Urinary bladder (tissue), 4 donors: ENCODE measurements at places on chromosomes 3 and 15. TPM values are rescaled to one million over a fixed set of nuclear protein-coding genes. Genes with fewer than 3 reads are reported as not detected.

PSTPIP1 gene
- total RNA-seq, result 1.2 TPM

LSG1 gene
- total RNA-seq, result 44.1 TPM

NR1D2 gene
- 64.0 TPM for total RNA-seq

CACNA2D2 gene
- total RNA-seq, result 1.4 TPM

B3GALNT1 gene
- 37.5 TPM for total RNA-seq

SEMA3F gene
- 10.8 TPM for total RNA-seq

DNA sequence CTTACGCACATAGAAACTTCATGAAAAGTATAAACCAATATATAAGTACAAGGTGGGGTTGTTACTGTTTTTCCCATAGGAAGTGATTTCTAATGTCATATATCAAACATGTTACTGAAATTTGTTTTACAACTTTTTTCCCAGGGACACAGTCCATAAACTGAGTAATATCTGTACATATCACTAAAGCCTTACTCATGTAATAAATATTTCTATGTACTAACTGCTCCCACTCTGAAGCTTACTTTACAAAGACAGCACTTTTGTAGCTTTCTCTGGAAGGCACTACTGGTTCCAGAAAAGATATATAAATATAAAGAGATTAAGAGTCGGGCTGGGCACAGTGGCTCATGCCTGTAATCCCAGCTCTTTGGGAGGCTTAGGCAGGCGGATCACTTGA is 91.7 kb downstream of the MYO5A start:
- no peak for DNase-seq

GRCh38 chr3:81485444-81485865 is 276.0 kb downstream of the GBE1 start:
- DNase-seq, result no peak

- no peak for DNase-seq
Observed at GRCh38 chr15:74725845-74726773, 781 bp upstream of the CYP1A1 start.

DNA sequence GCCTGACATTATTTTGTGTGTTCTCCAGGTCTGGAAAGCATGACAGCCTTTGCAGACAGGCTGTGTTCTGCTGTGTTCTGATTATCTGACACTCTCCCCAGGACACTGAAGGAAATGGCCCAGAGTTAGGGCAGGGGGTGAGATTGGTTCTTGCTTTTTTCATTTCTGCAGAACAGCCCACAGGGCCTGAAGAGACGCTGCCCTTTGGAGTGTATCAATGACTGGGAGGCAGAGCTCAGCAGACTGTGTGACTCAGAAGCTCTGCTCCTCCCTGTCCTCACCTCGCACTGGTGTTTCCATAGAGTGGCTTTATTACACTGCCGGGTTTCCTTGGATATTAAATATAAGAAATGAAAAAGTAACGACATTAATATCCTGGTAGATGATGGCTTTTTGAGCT is 523.6 kb downstream of the NTRK3 start:
- no peak for DNase-seq
